A549 treated with Mapracorat at 1 μM for 4 hours (cell line): ENCODE measurements at places on chromosomes 3 and 15. TPM values are rescaled to one million over a fixed set of nuclear protein-coding genes. Genes with fewer than 3 reads are reported as not detected.

Gene SYNPR
- not detected in 5 replicates for total RNA-seq

Gene CYP8B1
- total RNA-seq: not detected in 5 replicates

Gene C3orf85
- not detected in 5 replicates for total RNA-seq

Gene CACNA2D3
- total RNA-seq: 0.09 to 0.34 TPM (median 0.17 TPM) in 5 replicates

Gene TTBK2
- 1.4 to 2.6 TPM (median 1.6 TPM) in 5 replicates for total RNA-seq

Gene EPB42
- total RNA-seq: not detected in 5 replicates

Gene NR2F2
- 18.0 to 24.1 TPM (median 21.4 TPM) in 5 replicates for total RNA-seq
